ENCODE measurements at places on chromosomes 7 and 10.

DNA sequence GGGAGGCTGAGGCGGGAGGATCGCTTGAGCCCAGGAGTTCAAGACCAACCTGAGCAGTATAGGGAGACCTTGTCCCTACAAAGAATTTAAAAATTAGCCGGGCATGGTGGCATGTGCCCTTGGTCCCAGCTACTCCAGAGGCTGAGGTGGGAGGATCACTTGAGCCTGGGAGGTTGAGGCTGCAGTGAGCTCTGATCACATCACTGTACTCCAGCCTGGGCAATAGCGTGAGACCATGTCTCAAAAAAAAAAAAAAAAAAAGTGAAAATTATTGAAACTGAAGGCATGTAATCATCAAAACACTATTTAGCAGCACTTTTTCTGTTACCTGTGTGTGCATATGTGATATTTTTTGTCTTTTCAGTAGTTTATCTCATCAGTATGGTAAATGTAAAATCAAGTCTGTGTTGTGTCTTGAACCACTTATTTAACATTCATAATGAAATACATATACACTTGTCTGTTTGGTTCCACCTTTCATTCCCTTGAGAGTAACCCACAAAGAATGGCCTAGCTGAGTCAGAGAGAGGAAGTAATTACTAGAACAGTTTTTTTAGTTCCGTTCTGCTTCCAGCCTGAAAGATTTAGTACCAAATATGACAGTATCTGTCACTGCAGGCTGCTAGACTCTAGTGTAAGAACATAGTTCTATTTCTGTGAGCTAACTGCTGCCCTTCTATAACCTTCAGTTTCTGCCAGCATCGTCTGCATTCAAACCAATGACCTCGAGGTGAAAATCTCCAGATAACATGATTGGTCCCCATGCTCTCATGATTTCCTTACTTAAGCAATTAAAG, 68.6 kb downstream of the MMRN2 start:
- peak; percentile 66 for DNase-seq

DNA sequence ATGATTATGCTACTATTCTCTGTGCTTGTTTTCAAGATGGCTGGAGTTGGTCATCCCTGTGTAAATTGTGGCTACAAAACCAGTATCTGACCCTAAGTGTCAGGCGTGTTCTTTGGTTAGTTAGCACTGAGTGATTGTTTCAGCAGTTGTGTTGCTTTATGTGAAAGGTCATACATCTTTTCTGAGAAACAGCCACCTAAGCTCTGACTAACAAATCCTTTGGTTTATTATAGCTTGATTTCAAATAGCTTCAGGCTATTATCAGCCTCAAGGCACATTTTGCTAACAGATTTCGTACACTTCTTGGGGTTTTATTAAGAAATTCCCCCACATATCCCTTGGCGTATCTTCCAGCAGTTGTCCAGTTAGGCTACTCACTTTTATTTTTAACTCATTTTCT, 4.8 kb upstream of the ADRB1 start:
- no peak for DNase-seq

- no peak for DNase-seq
Measured at GRCh38 chr7:5388273-5388901, 35.2 kb downstream of the TNRC18 start.

DNA sequence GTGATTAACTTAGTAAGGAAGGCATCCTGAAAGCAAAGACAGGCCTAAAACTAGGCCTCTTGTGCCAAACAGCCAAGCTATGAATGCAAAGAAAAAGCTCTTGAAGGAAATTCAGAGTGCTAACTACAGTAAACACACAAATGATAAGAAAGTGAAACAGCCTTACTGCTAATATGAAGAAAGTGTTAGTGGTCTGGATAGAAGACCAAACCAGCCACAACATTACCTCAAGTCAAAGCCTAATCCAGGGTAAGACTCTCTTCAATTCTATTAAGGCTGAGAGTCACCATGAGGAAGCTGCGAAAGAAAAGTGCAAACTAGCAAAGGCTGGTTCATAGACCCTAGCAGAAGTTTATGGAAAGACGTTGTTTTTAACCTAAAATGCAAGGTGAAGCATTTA, 66.0 kb downstream of the IPMK start:
- no peak for DNase-seq

- no peak for DNase-seq
Measured at GRCh38 chr10:59888781-59889435, 17.4 kb downstream of the CCDC6 start.

GRCh38 chr7:6367701-6368211, 80.0 kb downstream of the DAGLB start:
- peak; percentile 25 for DNase-seq

DNA sequence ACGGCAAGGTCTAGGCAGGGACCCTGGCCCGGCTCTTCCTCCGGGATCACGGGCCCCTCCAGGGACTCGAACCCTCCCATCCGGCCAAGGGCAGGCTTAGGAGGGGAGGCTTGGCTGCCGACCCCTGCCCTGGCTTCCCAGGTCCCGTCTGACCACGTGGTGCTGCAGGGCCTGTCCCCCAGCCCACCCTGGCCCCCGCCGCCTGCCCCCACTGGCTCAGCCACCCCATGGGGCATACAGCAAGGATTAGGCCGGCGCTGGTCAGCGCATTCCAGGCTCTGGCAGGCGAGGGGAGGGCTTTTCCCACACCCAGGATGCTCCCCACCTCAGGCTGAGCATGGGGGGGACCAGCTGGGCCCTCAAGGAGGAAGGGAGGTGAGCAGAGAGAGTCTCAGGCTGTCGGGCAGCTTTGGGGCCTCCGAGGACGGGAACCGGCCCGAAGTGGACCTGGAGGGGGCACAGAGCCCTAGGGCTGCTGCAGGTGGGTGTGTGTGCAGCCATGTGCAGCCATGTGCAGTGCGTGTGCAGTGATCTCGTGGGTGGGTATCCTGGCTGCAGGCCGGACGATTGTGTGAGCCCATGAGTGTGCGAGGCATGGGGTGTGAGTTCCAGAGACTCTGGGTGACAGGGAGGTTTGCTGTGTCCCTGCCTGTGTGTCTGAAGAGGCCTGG, 713 bp upstream of the GRIFIN start:
- DNase-seq, result no peak

DNA sequence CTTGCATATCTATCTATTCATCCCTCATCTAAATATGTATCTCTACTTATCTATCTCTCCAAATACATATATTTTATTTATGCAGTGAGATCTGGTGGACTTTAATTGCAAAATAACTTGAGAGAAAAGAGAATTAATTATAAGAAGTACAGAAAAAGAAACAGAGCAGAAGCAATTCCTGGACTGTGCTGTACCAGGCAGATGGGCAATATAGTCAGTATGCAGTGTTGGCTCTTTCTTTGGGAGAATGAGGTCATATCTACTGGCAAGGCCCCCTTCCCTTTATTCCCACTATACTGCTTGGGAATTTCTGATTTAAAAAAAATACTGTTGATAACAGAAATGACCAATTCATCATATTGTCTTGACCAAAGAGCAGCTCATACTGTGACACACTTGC, 49.0 kb upstream of the TOMM7 start:
- DNase-seq, result no peak

- no peak for DNase-seq
Measured at GRCh38 chr10:85761906-85762445, 604.6 kb downstream of the GRID1 start.
